ENCODE measurements at places on chromosomes 1 and 21.

- DNase-seq: no peak
Measured at GRCh38 chr21:32560896-32561295, 24.4 kb downstream of the TCP10L start.

DNA sequence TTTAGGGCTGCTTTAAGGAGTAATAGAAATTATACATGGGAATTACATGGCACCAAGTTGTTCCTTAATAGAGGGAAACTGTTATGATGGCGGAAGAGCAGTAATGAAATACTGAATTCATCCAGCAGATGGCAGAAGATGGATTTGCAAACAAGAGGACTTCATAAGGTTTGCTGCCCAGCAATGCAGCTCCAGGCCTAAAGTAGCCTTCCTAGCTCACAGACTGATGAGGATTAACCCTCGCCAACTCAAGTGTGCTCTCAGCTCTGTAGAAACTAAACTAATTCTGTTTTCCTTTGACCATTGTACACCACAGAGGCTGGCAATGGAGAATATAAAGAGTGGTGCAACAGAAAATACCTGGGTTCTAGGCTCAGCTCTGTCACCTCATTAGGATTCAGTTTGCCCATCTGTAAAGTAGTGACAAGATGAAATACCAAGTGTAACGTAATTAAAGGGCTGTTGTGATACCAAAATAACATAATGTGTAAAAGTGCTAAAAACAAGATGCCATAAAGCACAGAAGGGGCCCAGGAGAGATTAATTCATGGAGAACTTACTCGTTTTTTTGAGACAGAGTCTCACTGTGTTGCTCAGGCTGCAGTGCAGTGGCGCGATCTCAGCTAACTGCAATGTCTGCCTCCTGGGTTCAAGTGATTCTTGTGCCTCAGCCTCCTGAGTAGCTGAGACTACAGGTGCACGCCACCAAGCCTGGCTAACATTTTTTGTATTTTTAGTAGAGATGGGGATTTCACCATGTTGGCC, 102.4 kb upstream of the SERBP1 start:
- peak; percentile 79 for DNase-seq

- DNase-seq: no peak
Measured at GRCh38 chr1:169753549-169753948, 19.7 kb upstream of the SELE start.

GRCh38 chr1:203278082-203278884, 27.0 kb upstream of the BTG2 start:
- peak; percentile 46 for DNase-seq

GRCh38 chr1:53138991-53139884, 3.2 kb downstream of the SLC1A7 start:
- no peak for DNase-seq

DNA sequence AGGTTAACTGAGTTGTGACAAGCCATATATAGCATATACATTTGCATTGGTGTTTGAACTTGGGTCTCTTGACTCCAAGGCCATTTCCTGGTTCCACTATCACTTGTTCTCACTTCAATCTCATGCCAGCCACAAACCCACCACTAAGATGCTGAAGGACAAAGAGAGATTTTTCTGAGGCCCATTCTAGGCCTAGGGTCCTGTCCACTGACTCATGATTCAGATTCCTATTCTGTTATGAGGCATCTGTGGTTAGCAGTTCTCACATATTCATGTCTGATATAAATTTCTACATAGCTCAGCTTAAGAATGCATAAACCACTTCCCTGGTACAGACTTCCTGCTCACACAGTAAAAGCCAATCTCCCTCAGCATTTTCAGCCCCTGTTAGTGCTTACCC, 326.1 kb upstream of the BEND5 start:
- DNase-seq: peak; percentile 86

Measured in kidney glomerular epithelial cell (primary cell).